Naive thymus-derived CD4-positive, alpha-beta T cell (primary cell): ENCODE measurements at places on chromosomes 5 and 9.

DNA sequence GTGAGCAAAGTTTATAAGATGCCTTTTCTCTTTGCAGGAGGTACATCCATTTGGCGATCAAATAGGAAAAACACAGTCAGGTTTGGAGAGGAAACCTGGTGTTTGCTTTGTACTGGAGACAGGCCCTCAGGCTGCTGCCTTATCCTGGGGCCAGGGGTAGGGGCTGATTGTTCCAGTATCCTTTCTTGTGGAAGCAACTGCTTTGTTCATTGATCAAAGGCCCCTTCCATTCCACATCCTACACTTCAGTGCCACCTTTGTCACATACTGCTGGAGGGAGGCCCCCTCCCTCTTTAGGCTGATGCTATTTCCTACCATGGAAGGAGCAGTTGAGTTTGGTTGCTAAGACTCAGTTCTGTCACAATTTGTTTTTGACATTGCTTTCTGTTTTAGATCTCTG, 778.1 kb downstream of the TLR4 start:
- H3K27me3 ChIP-seq = no peaks in the 10 kb centered on the region
- no peak overlapping the region for H3K4me3 ChIP-seq
- no peaks in the 10 kb centered on the region for H3K36me3 ChIP-seq
- DNase-seq = no peak
- no peaks in the 10 kb centered on the region for H3K4me1 ChIP-seq

DNA sequence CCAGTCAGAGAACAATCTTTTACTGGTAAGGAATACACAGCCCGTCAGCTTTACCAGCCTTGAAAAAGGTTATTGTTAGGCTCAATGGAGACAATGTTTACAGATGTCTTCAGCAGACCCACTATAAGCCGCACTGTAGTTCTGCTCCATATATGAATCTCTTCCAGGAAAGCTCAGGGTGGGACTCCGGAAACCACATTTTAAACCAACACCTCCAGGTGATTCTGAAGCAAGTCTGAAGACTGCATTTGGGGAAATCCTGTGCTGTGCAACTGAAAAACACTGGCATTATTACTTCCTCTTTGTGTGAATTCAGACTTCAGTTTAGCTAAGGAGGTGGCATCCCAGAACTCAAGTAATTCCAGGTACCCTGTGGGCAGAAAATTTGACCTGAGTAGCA, 3.5 kb downstream of the GZMK start:
- no peak for DNase-seq
- no peaks in the 10 kb centered on the region for H3K36me3 ChIP-seq
- peak overlapping the region; percentile 44 for H3K4me3 ChIP-seq
- H3K4me1 ChIP-seq = peaks cover 47% of the 10 kb centered on the region
- no peaks in the 10 kb centered on the region for H3K27me3 ChIP-seq

- H3K4me1 ChIP-seq = peaks cover 8% of the 10 kb centered on the region
- H3K27me3 ChIP-seq = no peaks in the 10 kb centered on the region
- H3K4me3 ChIP-seq = no peak overlapping the region
- no peak overlapping the region for H3K27ac ChIP-seq
- H3K36me3 ChIP-seq = no peaks in the 10 kb centered on the region
- DNase-seq = no peak
These were observed 49.1 kb upstream of the EXOC3 start for GRCh38 chr5:393846-394275.

DNA sequence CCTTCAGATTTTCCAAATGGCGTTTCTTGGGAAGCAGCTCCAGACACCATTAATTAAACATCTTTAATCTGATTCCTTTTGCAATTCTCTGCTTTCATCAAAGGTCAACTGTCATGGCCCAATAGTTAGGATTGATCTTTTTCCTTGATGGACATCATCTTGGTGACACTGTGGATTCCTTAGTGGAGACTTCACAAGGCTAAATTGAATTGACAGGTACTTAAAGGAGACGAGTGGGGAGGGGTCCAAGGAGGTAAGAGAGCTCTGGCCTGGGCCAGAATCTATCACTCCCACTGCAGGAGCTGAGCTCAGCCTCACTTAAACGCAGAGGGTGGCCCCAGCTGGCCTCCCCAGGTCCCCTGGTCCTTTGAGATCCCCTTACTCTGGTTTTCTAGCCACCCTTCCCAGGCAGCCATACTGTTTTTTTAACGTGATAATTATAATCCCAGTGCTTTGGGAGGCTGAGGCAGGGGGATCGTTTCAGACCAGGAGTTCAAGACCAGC, 9.9 kb upstream of the HMCN2 start:
- no peak for DNase-seq
- H3K36me3 ChIP-seq = no peaks in the 10 kb centered on the region
- H3K27ac ChIP-seq = no peak overlapping the region
- H3K4me1 ChIP-seq = no peaks in the 10 kb centered on the region
- no peaks in the 10 kb centered on the region for H3K27me3 ChIP-seq

DNA sequence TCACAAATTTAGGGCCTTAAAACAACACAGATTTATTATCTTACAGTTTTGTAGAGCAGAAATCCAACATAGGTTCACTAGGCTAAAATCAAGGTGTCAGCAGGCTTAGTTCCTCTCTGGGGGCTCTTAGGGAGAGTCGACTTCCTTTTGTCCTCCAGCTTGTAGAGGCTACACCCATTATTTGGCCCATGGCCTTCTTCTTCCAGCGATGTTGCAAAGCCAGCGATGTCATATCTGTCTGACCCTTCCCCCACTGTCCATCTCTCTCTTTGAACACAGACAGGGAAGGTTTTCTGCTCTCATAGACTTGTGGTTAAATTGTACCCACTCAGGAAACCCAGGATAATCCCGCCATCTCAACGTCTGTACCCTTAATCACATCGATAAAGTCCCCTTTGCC, 60.3 kb upstream of the SHB start:
- H3K27ac ChIP-seq = no peak overlapping the region
- H3K27me3 ChIP-seq = no peaks in the 10 kb centered on the region
- no peaks in the 10 kb centered on the region for H3K36me3 ChIP-seq
- DNase-seq = no peak

GRCh38 chr9:136203408-136204144, 1.4 kb downstream of the LHX3 start:
- DNase-seq = no peak
- no peaks in the 10 kb centered on the region for H3K27me3 ChIP-seq
- H3K4me3 ChIP-seq = no peak overlapping the region
- no peaks in the 10 kb centered on the region for H3K36me3 ChIP-seq

DNA sequence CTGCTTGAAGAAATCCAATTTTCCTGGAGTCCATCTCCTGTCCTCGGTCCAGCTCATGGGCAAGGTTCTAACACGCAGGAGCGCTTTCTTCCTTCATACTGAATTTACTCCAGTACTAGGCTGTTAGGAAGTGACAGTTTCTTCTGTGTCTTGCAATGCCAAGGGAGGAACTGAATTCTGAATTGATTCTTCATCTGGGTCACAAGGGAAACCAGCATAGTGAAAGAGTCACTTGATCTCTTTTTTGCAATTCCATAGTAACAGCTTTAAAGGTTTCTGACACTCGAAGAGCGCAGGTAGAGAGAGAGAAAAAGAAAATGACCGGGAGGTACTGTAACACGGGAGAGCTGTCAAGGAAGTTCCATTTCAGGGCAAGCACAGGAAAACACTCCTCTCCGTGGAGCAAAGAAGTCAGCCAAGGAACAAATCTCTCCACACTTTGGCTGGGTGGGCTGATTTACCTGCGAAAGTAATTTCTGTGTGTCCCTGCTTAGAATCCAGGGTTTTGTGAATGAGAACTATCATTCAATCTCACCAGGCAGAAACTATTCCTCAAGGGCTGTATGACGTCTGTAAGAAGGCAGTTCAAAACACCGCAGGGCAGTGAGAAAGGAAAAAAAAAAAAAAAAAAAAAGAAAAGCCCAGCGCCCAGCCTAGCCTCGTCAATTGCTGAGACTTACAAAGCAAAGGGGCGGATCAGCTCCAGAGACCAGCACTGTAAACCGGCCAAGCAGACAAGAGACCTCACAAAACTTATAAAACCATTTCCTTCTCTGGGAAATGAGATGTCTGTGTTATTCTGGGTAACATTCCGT, 617.8 kb downstream of the PDE4D start:
- H3K27ac ChIP-seq = no peak overlapping the region
- H3K36me3 ChIP-seq = no peaks in the 10 kb centered on the region
- H3K4me3 ChIP-seq = no peak overlapping the region
- H3K4me1 ChIP-seq = peaks cover 5% of the 10 kb centered on the region
- no peak for DNase-seq
